ENCODE measurements at places on chromosomes 7 and 10.
A peak's percentile ranks its signal among the peaks of the same experiment; 100 is the strongest.

GRCh38 chr7:22445140-22445743, 54.7 kb downstream of the STEAP1B start:
- no peak for DNase-seq

DNA sequence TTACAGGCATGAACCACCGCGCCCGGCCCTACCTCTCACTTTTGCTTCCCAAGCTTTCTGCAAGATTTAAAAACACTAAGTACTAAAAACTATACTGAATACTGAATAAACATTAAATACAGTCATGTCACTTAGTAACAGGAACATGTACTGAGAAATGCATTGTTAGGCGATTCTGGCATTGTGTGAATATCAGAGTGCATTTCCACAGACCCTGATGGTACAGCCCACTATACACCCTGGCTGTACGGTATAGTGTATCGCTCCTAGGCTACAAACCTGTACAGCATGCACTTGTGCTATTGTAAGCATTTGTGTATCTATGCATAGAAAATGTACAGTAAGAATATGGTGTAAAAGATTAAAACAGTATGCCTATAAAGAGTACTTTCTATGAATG, 29.1 kb downstream of the PDIA4 start:
- no peak for DNase-seq

GRCh38 chr7:105838627-105839231, 37.7 kb downstream of the ATXN7L1 start:
- no peak for DNase-seq

DNA sequence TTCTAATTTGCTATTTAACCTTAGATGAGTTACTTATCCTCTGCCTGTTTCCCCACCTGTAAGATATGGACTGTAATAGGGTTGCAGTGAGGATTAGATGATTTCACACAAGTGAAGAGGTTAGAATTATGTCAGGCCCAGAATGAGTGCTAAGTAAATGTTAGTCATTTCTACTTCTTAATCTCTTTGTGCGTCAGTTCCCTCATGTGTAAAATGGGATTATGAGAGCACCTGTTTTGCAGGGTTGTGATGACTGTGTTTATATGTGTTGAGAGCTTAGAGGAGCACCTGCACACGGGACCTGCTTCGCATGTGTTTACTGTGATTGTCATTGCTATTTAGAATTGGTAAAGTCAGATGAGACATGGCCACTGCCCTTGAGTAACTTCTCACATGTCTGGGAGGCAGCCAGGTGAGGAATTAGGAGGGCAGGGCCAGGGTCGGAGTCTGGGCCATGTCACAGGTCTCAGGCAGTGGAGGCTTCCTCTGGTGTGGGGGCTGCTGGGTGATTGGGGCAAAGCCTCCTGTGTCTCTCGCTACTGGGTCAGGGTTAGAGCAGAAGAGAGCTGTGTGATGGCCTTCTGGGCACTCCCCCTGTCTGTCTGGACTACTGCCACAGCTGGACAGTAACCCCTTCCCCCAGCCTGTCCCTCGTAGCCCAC, 106.7 kb downstream of the WDFY4 start:
- peak; percentile 67 for DNase-seq

DNA sequence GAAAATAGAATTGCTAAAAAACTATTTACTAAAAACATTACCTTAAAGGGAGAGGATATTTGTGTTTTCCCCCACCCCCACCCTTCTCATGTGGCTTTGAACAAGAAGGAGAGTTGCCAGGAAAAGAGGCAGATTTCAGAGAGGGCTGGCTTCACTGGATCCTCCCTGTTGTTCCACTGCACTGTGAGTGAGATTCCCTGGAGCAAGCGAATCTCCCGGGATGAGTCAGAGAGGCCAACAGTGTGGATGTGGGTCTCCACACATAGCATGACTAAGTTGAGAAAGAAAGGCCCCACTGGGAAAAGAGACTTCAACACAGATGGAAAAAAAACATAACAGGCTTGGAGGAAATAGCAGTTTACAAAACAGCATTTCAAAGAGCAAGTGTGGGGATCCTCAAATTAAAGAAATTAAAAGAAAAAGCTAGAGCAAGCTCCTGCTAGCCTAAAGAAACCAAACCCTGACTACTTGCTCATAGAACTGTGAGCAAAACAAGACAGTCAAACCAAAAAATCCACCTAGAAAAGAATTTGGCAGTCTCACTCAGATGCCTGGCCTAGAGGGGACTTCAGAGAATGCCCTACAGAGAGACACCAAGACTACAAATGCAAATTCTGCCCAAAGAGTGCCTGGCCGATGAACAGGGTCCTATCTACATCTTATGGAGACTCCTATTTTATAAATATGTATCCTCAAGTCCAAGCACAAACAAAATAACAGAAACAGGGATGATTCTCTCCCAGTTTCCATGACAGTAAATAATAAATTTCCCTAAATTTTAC, 3.4 kb downstream of the CAV1 start:
- peak; percentile 86 for DNase-seq

DNA sequence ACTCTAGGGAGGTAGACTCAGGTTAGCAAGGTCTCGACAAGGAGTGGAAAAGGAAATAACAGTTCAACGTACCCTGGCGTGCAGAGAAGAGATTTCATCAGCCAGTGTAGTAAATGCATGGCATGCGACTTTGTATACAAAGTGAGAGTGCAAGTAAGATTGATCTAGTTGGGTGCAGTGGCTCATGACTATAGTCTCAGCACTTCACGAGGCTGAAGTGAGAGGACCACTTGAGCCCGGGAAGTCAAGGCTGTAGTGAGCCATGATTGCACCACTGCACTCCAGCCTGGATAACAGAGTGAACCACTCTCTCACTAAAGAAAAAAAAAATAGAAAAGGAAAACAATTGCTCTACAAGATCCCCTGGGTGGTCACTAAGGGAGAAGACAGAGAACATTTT, 528.6 kb downstream of the SORCS1 start:
- DNase-seq = no peak

GRCh38 chr7:11985971-11986370, 154.0 kb upstream of the THSD7A start:
- DNase-seq = no peak

GRCh38 chr10:108850138-108850854, 1073.0 kb downstream of the XPNPEP1 start:
- DNase-seq = no peak

DNA sequence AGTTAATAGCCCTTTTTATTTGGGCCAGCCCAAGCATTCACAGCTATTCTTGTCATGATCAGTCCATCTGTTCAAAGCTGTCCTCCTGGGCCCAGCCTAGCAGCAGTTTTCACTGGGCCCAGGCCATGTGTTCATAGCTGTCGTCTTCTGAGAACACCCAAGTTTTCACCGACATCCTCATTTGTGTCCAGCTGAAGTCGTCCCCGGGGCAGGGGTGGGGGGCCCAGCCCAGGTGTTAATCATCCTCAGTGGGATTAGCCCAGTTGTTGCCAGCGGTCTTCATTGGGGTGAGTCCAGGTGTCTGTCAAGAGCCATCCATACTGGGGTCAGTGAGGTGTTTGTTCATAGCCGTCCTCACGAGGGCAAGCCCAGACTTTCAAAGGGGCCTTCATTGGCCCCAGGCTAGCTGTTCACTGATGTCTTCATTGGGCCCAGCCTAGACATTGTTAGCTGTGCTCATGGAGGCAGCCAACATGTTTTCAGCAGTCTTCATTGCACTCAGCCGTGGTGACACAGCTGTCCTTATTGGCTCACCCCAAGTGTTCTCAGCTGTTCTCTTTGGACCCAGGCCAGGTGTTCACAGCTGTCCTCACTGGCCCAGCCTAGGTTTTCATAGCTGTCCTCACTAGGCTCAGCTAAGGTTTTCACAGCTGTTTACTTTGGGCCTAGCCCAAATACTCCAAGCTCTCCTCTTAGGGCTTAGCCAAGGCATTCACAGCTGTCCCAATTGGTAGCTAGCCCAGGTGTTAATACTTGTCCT, 10.0 kb downstream of the FRG2B start:
- DNase-seq = no peak

DNA sequence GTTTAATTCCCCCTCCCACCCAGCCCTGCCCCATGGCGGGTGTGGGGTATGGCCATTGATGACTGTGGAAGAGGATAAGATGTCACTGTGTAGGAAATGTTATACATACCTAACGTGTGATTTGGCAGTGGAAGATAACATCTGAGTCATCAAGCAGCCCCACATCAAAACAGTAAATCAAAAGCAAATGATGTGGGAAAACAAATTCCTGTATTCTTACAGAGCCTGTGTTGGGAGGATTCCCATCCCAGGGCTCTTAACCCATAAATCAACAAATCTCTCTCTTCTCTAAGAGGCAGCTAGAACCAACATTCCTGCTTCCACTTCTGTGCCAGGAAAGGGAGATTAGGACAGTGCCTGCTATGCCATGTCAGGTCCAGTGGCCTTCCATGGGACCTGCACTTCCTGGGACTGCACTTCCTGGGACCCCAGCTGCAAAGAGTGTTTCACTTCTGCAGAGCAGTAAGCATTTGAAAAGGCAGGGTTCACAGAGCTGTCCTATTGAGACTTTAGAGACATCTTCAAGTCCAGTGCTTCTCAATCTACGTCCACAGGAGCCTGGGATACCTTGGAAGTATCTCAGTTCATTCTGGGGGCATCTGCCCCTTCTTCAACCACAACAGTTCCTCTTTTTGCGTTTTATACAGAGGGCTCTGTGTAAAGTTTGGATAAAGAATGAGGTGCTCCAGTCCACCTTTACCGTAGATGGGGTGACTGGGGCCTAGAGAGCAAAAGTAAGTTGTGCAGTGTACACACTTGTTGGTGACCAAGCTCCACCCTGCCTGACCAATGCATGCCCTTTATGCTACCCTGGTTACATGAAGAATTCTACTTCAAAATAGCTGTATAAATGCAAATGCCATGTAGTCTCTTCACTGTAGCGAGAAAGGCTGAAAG, 45.7 kb downstream of the ATXN7L1 start:
- DNase-seq = no peak

GRCh38 chr10:124998624-124999291, 56.8 kb downstream of the ZRANB1 start:
- DNase-seq = peak; percentile 72

DNA sequence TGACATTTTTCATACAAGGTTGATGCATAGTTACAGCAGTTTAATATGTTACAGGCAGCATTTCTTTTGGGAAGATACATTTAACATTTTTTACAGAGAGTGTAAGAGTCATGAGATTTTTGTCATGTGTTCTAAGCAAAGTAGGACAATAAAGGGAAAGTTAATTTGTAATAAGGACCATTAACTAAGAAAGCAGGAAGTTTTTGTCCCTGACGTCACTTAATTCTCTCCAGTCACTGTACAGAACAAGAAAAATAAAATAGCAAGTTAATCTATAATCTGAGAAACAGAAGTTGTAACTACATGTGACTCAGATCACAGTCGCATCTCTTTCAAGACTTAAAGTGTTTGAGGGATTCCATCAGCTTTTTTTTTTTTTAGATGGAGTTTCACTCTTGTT, 49.5 kb upstream of the CAPZA2 start:
- no peak for DNase-seq

DNA sequence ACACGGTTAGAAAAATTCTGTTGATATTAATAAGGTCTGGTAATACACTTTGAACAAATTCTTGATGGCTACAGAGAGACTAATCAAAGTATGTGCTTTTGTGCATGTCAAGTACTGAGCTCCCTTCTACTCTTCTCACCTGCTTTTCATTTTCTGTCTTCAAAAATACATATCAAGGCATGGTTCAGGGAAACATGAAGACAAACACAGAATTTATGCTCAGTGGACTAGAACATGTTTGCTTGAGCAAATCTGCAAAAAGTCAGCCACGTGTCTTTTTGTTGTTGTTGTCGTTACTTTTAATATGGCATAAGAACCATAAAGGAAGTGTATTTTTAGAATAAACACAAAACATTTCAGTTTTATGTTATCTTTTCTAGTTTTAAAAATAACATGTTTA, 21.9 kb downstream of the CDK13 start:
- no peak for DNase-seq

DNA sequence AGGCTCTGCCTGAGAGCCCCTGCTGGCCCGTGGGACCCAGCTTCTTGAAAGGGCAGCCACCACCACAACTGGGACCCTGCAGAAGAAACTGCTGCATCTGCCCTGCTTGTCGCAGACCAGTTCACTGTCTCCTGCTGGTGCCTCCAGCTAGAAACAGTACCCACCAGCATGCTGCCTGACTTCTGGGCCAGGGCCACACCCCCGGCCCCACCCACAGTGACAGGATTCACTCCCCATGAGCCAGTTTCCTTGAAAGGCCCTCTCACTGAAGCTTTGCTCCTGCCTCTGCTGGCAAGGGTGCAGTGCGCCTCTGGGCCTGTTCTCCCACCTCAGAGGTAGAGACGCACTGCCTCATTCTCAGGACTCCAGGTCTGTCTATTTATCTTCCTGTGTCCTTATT, 32.4 kb downstream of the ANXA11 start:
- no peak for DNase-seq

DNA sequence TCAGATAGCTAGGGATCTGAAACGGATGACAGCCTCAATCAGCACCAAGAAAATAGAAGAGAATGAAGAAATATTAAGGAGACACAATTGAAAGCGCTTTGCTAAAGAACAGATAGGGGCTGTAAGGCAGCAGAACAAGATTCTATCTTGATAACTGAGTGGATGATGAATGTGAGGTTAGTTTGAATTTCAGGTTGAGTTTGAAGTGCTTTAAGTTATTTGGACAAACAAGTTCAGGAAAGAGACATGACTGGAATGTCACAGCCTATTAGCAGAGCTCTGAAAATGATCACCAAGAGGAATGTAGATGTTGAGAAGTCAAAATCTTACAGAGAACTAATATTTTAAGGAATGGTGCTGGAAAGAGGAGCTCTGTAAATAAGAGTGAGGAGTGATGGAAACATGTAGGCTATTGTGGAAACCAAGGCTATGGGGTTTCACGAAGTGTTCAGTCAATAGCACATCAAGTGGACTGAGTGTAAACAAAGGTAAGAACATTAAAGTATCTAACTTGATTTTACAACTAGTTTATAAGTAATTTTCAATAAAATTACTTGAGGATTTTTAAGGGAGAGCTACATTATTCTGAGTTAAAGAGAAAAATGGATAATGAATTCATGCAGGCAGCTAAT, 61.6 kb downstream of the MEST start:
- no peak for DNase-seq
